ENCODE measurements at places on chromosomes 2 and 18.

GRCh38 chr2:24439280-24439970 is 51.6 kb upstream of the NCOA1 start:
- DNase-seq = no peak

- no peak for DNase-seq
These were observed 273.7 kb upstream of the KYNU start for GRCh38 chr2:142603759-142604158.

DNA sequence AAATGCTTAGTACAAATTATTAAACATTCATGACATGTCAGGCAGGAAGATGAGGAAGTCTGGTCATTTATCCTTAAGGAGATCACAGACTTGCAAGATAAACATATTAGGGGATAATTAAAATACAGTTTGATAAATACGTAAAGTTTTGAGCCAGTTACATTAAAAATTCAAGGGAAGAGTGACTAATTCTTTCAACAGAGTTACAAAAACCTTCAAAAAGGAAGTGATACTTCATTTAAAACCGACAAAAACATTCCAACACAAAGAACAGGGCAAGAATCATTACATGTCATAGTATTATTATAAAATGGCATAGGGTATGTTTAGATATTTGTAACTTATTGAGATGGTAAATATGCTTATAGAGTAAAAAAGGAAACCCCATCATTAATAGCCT is 636.0 kb downstream of the NR4A2 start:
- no peak for DNase-seq

DNA sequence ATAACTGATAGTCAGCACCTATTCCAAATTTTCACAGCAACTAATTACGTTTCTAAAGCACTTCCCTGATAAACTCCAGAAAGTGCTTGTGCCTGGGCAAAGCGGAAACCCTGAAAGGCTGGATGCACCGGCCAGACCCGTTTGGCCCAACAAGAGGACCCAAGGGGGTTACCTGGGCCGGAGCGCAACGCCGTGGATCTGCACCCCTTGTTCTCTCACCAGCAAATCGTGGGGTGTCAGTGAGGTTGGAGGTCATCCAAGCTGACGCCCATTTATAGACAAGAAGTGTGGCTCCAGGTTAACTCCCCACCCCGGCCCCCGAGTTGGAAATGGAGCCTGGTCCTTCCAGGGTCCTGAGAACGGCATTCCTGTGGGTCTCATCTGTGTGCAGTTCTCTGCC is 167.0 kb upstream of the HDAC4 start:
- DNase-seq = no peak

DNA sequence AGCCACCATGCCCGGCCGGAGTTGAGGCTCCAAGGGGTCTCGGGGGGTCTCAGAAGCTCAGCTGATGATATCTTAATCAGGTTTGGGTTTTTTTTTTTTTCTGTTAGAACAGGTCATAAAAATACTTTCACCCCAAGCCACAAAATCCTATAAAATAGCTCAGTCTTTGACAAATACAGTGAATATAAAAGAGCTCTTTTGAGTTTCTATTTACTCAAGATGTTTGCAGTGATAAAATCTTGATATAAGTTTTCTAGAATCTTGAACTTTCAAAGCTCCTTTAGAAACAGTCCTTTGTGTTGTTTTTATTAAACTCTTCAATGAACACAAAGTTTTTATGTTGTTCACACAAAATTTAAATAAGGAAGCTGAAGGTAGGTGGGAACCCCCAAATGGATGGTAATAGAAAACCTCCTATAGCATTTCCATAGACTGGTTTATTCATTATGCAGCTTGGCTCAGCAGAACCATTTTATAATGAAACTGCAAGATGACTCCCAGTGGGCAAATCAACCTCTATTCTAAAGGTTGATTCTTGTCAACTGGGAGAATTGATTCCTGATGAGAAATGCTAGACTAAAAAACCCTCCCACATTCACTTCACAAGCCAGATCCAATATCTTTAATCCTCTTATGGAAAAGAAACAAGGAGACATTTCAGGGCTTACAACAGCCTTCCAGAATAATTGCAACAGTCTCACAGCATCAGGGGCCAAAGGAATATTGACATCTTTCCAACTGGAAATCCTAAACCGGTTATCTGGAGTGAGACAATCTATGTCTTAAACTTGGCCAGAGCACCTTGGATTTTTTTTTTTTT is 13.6 kb upstream of the NARS1 start:
- no peak for DNase-seq
